ENCODE measurements at places on chromosomes 2 and 18.

- no peak for DNase-seq
Measured at GRCh38 chr2:221308507-221309066, 263.5 kb downstream of the EPHA4 start.

- no peak for DNase-seq
Measured at GRCh38 chr2:47303341-47304148, 99.4 kb upstream of the MSH2 start.

DNA sequence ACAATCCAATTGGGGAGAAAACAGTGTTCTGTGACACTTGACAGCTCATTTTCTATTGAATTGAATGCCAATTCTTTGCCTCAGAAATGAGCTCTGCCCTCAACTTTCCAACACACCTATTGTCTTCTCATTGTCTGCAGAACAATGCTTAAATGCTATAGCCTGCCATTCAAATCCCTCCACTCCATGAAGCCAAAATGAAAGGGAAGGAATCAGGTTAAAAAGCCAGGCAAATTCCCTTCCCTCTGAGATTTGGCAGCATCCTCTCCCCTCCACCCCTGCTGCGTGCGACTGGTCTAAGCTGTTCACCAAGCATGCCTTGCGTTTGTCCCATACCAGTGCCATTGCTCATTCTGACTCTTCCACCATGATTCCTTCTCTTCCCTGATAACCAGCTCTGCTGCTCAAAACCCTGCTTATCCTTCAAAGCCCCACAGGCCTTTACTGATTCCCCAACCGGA is 32.4 kb upstream of the TMEM131 start:
- DNase-seq, result no peak

DNA sequence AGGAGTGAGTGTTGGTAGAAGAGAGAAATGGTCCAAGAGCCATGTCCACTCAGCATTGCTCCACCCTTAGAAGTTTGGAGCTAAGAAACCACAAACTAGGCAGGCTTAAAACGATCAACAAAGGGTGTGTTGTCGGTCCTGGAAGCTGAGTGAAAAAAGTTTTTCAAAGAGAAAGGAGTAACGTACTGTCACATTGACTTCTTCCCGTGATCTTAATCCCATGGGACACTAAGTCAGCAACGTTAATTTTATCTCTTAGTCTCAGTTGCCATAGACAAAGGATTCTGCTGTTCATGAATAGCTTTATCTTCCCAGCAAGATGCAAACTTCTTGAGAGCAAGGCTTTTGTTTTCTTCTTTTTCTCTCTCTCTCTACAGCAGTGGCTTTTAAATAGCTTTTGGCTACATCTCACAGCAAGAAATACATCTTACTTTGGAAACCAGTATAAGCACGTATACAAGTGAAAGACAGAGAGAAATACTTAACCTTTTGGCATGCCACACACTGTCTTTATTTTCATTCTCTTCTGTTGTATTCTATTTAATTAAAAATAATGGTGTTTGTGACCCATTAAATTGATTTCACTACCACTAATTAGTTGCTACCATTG is 377.4 kb downstream of the TGIF1 start:
- no peak for DNase-seq

DNA sequence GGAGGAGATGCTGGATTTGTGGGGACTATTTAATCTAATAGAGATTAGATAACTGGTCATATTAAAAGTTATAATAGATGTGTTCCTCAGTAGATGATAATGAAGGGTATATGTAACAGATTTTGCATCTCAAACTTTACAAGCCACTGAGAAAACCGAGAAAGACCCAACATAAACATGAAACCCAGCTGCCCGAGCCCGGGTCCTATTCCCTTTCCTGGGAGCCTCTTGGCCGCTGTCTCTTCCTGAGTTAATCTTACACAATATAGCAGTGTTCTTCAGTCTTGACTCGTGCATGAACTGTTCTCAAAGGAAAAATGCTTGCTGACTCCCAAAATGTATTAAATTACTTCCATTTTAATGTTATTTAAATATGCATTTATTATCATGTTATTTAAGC is 94.5 kb downstream of the COPS8 start:
- DNase-seq, result no peak

GRCh38 chr2:60644951-60645350 is 91.5 kb upstream of the BCL11A start:
- no peak for DNase-seq

DNA sequence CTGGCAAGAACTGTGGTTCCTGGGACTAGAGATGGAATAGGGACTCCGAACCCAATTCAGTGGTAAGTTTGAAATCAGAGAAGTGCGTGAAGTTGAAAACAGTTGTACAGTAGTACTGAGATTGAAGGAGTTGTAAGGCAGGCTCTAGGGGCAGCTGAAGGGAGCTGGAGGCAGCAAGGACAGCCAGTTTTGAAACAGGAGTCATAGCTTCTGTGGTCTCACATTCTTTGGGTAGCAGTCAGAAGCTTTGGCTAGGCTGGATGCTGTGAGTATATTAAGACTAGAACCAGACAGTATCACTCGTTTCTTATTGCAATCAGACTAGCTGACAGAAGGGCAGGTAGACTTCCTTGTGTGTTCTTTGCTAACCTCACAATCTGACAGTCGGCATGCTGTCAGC is 64.5 kb upstream of the ADAM23 start:
- DNase-seq, result no peak

GRCh38 chr2:74107071-74107470 is 40.6 kb downstream of the BOLA3 start:
- no peak for DNase-seq

DNA sequence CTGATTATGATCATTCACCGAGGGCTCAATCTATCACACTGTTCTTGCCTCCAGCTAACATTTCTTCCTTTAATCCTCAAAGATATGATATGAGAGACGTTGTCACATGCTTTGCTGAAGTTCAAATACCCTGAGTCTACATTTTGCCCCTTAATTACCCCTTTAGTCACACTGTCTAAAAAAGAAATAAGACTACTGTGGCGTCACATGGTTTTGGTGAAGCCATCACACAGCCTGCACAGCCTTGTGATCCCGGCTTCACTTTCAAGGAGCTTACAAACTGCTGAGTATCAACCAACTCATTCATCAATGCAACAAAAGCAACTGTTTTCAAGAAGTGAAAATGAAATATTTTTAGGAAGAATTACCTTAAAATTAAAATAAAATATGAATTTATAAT is 31.9 kb upstream of the SOCS6 start:
- DNase-seq, result no peak

DNA sequence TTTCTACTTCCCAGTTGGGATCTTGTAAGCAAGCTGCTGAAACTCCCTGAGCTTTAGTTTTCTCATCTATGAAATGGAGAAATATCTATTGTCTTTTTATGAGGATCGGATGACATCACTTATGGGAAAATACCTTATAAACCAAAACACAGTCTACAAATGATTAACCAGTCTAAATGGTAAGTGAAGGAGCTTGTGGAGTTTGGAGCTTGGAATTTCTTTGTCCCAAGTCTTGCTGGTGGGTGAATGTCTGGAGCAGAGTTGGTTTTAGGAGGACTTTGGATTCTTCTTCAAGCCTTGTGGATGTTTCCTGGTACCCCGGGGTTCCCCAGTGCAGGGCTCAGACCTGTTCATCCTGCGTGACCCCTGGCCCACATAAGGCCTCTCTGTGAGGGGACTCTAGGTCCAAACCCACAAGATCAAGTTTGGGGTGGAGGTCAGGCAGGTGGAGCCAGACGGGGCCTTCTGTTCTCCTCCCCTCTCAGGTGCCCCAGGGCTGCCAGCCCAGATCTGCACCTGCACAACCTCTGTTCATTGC is 43.2 kb downstream of the FOSL2 start:
- no peak for DNase-seq

DNA sequence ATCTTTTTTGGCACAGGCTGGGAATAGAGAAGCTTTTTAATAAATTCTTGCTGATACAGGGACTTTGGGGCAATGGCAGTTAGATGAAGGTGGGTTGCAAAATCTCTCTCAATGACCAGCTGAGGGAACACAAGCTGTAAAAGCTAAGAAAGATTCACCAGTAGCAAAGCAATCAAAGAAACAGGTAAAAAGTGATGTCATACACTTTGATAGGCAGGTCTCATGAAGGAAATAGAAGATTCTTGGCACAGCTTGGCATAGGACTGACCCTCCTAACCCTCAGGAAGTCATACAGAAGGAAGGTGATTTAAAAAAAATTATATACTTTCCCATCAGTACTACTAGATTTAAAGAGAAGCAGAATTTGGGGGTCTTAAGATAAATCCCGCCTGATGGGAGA is 263.6 kb downstream of the LPIN1 start:
- no peak for DNase-seq

DNA sequence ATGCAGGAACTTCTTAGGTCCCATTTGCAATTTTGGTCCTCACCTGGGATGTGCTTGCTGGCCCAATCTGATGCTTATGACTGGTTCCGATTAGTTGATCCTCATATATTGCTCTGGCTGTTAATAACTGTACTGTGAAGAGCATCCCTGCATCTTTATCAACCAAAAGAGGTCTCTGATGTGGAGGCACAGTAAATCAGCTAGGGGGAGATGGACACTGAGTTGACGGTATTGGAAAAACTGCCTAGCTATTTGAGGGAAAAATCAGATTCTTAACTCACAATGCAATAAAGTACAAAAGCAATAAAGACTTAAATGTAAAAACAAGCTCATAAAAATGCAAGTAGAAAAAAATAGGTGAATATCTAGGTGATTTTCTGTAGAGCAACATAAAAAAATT is 188.0 kb upstream of the TCF4 start:
- no peak for DNase-seq

GRCh38 chr2:15058015-15058720 is 425.7 kb downstream of the LRATD1 start:
- DNase-seq, result no peak

- no peak for DNase-seq
Measured at GRCh38 chr2:159706385-159706980, 5.8 kb upstream of the MARCHF7 start.

DNA sequence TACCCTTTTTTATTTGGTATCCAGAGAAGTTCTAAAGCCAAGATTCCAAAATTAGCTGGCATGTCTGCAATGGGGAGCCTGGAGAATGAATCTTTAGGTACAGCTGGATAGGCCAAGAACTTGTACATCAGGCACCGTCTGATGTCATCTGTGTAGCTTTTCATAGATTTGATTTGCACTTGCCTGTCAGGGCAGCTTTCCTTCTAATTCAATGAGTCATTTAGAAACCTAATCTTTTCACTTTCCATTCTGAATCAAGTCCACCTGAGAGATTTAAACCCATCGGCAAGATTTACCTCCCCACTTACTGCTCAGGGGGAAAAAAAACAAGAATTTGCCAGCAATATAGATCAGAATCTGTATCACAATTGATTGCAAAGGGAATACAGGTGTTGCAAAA is 60.9 kb upstream of the ACAA2 start:
- no peak for DNase-seq

DNA sequence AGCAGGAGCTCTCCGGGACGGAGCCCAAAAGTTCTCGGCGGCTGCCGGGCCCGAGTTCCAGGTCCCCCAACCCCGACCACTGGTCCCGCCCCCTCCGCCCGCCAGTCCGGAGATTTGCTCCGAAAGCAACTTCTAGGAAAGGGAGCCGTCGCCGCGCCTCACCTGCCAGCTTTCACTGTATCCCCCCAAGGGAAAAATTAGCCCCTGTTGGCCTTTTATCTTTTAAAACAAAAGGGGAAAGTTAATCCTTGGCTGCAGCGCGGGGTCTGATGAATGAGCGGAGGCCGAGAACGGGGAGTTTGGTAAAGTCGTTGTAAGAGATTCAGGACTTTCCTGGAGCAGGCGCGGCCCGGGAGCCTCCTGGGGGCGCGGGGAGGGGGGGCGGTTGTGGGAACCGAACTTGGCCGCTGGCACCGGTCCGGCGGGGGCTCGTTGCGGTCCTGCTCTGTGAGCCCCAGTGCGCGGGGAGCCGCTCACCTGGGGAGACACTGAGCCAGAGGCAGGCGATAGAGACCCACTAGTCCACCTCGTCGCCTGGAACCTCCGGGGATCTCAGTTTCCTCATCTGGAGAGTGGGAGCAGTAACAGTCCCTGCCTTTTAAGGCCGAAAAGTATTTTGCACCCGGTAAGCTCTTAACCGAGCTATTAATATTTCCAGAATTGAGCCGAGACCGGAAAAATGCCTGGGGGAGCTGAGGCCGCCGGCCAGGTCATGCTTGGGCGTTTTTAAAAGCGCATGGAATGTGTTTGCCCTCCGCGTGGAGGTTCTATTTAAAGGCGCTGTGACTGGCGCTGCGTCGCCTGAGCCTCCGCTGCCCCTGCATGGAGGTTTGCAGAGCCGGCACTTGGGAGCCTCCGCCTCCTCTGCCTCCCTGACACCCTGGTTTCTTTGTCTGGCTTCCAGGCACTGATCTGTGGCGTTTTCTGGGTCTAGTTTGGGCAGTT is 1.1 kb downstream of the EFHD1 start:
- DNase-seq, result peak; percentile 61

GRCh38 chr2:191366199-191366598 is 121.0 kb downstream of the MYO1B start:
- DNase-seq, result no peak

DNA sequence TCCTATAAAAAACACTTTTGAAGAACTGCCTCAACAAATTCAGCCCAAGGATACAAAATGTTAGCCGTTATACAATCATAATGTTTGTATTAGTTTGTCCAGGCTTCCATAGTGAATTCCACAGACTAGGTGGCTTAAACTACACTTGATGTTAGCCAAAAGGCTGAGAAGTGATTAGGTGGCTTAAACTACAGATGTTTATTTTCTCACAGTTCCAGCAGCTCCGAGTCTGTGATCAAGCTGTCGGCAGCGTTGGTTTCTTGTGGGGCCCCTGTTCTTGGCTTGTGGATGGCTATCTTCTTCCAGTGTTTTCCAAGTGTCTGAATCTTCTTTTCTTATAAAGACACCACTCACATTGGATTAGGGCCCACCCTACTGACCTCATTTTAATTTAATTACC is 31.5 kb upstream of the MFF start:
- DNase-seq, result no peak

GRCh38 chr2:191951832-191952231 is 104.9 kb upstream of the CAVIN2 start:
- DNase-seq, result no peak

- DNase-seq, result no peak
Measured at GRCh38 chr2:127508023-127508630, 18.2 kb downstream of the IWS1 start.

DNA sequence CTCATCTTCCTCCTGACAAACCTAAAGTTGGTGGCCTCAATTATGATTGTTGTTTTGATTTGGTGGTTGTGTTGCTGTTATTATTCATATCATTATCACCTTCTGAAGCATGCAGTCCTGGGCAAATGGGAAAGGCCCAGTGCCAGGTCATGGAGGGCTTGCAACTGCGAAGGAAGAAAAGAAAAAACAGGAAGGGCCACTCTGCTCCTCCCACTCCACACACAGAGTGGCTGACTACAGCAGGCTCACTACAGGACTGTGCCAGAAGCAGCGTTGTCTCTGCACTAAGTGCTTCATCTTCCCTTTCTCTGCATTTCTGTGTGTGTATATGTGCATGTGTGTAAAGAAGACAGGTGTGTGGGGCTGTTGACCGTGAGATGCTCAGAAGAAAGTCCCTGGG is 231.9 kb downstream of the ANKRD30B start:
- DNase-seq, result no peak

DNA sequence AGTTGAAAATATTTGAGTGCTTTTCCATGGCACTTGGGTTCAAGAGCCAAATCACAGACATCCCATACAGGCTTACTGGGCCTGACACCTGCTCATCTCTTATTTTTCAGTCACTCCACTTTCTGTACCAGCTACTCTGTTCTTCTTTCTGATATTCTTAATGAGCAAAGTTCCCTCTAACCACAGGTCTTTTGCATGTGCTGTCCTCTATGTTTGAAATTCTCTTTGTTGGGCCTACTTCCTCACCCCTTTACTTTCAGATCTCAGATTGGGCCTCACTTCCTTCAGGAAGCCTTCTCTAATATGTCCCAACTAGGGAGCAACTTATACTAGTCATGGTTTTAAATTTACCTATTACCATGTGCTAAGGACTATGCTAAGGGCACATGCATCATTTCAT is 81.8 kb upstream of the RBMS1 start:
- no peak for DNase-seq

Data from right kidney (tissue), 9 donors.